ENCODE measurements at places on chromosomes 7 and 10.

- DNase-seq = no peak
Observed at GRCh38 chr10:23439961-23440889, 1.4 kb downstream of the OTUD1 start.

- DNase-seq = peak; percentile 1
Observed at GRCh38 chr10:117496616-117497028, 45.9 kb upstream of the EMX2 start.

DNA sequence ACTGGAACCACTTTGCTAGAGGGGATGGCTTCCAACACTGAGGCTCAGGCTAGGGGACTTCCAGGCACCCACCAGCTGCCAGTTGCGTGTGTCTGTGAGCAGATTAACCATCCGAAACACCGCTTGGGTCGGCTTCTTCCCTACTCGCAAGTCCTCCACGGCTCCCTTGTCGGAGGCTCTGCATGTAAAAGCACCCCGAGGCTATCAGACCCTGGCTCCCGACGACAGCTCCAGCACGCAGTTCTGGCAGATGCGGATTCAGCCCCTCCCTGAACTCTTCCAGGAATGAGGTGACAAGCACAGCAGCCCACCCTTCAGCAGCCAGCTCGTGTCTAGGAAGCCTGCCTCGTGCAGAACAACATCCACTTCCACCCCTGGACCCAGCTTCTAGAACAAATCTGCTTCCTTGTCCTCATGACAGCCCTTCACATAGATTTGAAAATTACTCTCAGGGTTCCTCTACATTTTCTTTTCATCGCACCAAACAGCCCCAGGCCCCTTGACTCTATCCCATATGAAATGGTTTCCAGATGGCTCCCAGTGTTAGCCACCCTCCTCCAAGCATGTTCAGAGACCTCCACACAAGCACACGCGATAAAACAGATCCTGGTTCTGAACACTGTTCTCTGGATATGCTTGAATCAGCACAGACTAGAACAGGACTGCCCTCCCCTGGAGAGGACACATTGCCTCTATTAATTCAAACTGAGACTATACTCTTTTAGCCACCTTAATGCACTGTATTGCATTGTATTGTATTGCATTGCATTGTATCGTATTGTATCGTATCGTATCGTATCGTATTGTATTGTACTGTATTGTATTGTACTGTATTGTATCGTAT is 44.6 kb downstream of the SLIT1 start:
- DNase-seq = no peak

DNA sequence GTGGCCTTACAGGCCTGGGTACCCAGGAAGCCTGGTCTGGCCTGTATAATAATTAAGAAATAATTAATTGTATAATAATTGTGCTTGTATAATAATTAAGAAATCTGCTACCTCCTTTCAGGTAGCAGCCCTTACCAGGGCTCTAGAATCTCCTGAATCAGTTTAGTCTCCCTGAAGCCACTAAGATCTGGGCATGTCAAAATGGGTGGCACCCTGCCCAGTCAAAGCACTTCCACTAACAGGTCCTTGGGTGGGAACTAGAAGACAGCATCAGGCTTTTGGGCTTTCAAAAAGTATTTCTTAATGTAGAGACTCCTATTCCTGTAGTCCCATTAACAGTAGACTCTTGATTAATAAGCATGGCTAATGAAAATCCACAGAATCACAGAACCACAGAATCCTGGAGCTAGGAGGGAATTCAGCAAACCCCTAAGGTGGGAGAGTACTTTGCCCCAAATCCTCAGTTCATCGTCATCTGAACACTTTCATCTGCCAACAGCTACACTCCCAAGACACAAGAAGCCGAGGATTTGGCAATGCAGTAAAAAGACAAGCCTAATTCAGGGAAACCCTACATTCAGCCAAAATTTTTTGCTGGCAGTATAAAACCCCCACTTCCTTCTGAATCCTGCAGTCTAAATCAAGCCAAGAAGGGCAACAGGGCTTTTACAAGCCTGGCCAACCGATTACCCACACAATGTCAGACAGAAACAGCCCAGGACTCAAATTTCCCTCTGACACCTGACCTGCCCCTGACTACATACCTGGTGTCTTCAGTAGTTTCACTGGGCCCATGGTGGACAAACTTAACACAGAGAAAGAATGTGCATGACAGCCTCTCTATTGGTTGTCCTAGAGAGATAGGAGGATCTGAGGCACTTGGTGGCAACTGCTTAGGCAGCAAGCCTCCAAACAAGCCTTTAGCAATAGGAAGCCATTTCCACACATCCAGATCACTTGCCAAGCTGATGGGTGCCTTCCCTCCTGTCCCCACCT is 5.9 kb upstream of the IL6 start:
- DNase-seq = no peak

- no peak for DNase-seq
Observed at GRCh38 chr10:124733571-124734245, 10.5 kb downstream of the FAM53B start.

DNA sequence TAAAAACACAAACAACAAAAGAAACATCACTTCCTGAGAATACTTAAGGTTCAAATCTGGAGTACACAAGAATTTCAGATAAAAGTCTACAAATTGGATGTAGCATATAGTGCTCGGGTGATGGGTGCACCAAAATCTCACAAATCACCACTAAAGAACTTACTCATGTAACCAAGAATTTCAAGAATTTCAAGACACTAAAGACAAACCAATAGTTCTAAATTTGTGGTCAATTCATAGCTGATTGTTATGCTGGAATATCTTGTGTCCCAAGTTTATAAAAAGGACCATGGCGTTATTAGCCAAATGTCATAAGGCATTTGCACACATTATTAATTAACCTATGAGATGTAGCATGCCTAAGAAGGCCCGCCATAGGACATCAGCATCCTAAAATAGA is 1204.1 kb upstream of the AUTS2 start:
- DNase-seq = no peak

Measured in NCI-H774 (cell line).